ENCODE measurements at places on chromosomes 2 and 18.

DNA sequence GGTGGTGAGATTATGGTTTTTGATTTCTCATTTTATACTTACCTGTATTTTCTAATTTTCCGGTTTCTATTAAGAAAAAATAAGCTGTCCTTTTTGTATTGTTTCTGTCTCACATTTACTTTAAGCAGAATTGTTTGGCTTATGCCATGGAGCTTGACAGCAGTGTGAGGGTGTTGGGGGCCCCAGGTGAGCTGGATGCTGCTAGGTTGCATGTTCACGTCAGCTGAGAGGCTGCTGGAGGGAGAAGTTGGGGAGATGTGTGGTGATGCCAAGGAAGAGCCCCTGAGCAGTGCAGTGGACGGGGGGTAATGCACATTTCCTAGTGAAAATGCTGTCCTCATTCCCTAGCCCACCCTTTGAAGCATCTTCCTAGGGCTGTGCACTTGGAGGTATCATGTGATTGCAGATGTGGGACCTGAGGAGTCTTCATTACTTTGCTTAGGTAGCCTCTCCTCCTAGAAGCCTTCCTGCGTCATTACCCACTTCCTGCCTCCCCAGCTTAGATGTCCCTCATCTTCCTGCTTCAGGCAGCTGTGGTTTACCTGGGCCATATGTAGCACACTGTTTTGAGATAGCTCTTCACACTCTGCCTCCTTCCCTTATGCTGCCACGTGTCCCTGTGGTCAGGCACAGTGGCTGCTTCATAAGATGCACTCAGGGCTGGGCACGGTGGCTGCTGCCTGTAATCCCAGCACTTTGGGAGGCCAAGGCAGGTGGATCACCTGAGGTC lies 16.2 kb downstream of the ATG16L1 start:
- ATAC-seq, result peak; percentile 76

DNA sequence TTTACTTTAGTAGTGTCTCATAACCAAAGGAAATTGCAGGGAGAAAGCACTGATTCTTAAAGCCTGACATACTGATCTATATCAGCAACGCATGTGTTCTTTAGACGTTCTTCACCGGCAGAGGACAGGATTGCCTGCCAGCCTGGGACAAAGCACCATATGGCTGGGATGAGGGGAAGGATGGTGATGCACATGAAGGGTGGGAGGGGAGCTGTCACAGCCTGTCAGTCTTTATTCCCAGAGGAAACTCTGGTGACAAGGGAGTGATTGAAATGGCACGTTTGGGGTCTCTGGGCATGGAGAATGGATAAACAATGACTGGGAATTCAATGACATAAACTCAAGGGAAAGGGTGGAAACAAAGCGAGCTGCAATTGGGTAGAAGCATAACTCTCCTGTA lies 808.1 kb downstream of the DCC start:
- no peak for ATAC-seq

DNA sequence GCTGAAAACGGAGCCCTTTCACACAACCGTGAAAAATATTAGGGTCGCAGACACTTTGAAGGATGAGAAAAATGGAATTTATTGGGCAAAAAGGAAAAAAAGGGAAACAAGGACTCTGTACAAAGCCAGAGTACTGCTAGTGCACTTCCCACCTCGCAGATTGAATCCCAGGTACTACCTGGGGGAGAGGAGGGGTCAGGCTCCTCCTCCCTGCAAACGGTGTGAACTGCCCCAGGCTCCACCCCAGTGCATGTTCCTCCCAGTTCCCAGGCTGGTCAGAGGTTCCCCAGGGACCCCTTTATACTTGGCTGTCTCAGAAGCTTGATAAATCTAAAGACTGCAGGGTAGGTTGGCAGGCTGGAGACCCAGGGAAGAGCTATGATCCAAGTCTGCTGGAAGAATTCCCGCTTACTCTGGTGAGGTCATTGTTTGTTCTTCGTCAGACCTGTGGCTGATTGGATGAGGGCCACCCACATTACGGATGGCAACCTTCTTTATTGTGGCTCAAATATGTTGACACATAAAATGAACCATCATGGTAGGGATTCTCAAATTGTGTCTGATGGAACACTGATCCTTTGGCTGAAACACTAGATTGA lies 290.4 kb upstream of the POU3F3 start:
- ATAC-seq, result no peak

DNA sequence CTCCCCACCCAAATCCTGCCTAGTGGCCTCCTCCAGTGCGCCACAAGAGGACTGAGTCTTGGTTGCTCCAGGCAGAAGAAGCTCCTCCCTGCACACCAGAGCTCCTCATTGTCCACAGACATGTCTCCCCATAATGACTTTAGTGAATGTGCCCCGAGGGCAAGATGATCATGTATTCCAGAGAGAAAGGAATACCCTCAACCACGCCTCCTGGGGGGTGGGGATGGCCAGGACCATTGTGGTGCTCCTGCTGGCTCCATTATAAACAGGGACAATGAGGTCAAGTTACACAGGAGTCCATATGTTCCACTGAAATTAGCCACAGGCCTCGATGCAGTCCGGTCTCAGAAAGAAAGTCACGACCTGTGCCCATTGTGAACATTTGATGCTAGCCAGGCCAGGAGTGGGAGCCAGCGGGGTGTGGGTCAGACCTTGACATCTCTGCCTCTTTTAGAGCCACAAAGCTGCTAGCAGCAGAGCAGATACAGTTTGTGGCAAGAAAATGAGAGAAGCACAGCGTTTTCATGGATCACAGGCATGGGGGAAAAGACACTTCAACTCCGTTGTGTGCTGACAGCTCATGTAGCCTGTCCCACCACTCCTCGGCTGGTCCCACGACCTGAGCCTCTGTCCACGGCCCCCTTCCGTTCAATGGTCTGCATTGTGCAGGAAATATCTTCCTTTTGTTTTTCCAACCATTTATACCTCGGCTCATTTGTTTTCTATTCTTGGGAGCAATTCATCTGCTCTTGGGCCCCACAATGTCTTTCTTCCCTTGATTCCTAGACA lies 70.7 kb upstream of the FZD7 start:
- ATAC-seq, result no peak

DNA sequence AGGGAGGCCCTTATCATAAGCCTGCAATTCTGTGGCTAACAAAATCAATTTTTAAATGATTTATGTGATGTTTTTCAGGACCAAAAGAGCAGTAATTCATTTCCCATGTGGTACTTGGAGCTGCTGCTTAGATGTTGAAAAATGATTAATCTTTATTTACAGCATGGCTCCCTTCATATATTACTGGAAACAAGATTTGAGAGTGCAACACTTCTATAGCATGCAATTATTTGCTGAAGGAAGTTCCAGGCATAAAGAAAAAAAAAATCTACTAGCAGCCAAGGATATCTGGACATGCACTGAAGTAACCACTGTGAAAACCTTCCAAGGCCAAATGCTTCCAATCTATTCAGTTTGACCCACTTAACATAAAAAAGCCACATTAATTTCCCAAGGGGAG lies 186.3 kb downstream of the SLC8A1 start:
- ATAC-seq, result no peak

All from esophagus mucosa (tissue), 1 donor.